Left colon (tissue), 2 donors: ENCODE measurements at places on chromosomes 4 and X. TPM values are rescaled to one million over a fixed set of nuclear protein-coding genes. Genes with fewer than 3 reads are reported as not detected.

FAM9B gene
- total RNA-seq: not detected

PNMA6A gene
- total RNA-seq: not detected

ATP5ME gene
- 383 TPM for total RNA-seq

SOX3 gene
- total RNA-seq: not detected

AASDH gene
- 9.8 TPM for total RNA-seq

PWWP3B gene
- total RNA-seq: 0.18 TPM

CTAG1A gene
- total RNA-seq: not detected

KLHL4 gene
- total RNA-seq: 0.34 TPM

FOXP3 gene
- total RNA-seq: 0.14 TPM

TMEM35A gene
- 0.76 TPM for total RNA-seq

DNA sequence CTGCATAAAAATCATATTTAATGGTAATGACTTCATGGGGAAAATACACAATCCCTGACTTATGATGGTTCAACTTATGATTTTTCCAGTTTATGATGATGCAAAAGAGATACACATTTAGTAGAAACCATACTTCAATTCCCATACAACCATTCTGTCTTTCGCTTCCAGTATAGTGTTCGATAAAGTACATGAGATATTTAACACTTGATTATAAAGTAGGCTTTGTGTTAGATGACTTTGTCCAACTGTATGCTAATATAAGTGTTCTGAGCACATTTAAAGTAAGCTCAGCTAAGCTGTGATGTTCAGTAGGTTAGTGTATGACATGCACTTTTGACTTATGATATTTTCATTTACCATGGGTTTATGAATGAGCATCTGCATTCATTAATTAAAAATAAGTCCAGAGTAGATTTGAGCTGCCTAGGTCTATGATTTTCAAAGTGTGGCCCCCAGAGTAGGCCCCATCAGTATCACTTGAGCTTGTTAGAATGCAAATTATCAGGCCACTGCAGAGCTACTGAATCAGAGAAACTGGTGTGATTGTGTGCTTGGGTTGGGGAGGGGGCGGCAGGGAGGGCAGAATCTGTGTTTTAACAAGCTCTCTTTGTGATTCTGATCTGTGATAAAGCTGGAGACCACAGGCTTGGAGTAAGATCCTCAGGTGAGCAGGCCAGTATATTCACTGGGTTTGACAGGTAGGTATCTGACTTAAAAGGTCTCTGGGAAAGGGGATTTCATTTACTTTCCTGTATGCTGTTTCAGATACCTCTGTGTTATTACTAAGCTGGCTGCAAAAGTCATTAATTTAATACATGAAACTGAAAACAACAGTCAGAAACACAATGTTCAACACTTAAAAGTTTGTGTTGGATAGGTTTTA lies 8.4 kb downstream of the ATP10D start:
- DNase-seq: no peak

DNA sequence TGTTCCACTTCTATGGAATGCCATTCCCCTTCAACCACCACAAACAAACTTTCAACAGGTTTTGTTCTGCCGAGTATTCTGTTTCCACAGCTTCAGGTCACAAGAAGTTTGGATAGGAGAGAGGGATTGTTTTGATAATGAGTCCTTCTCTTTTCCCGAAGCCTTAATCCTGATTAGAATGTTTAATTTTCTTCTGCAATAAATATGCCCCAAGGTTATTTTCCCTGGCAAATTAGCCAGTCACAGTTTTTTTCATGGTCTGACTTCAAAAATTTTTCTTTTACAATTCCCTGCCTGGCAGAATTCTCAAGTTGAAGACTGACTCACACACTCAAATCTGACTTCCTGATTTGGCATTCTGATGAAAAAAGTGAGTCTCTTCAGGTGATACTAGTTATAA lies 33.1 kb upstream of the EDNRA start:
- DNase-seq: no peak

DNA sequence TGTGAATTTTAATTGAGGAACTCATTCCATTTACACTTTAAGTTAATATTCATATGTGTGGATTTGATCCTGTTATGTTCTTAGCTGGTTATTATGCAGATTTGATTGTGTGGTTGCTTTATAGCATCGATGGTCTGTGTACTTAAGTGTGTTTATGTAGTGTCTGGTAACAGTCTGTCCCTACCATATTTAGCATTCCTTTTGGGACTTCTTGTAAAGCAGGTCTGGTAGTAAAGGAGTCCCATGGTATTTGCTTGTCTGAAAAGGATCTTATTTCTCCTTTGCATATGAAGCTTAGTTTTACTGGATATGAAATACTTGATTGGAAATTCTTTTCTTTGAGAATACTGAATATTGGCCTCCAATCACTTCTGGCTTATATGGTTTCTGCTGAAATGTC lies 76.6 kb downstream of the KLF8 start:
- DNase-seq: no peak

DNA sequence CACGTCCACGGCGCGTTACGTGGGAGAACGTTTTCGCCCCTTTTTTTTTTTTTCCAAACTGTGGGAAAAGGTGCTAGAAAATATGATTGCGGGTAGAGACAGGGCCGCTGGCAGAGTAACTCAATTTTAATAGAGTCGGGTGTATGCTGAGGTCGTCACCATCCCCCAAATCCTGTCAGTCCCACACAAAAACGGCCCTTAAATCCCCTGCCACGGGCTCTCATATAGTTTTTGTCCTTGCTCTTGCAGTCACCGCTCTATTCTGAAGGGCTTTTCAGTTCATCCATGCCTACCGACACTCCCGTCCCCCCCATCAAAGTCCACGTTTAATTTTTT lies 796 bp upstream of the MED14 start:
- DNase-seq: no peak

DNA sequence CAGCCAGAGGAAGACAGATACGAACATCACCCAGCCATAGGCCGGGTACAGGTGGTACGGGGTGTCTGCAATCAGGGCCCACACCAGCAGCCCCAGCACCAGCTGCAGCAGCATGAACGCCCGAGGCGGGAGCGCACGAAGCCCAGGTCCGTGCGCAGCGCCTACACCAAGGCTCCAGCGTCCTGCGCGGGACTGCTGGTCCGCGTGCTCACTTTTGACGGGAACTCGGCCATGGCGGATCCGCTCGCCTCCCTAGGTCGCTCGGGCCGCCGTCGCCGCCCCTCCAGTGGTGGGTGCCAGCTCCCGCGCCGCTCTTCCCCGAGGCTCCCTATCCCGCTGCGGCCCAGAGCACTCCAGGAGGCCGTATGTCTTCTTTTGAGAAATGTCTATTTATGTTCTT lies 181.2 kb upstream of the DIPK2B start:
- no peak for DNase-seq

DNA sequence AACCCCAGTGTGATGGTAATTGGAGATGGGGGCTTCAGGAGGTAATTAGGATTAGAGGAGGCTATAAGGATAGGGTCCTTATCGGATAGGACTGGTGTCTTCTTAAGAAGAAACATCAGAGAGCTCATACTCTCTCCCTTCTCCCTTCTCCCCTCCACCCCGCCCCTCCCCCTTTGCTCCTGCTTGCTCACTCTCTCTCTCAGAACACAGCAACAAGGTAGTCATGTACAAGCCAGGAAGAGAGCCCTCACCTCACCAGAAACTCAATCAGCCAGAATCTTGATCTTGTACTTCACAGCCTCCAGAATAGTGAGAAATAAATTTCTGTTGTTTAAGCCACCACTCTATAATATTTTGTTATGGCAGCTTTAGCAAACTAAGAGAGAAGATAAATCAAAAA lies 4.5 kb downstream of the DDX60L start:
- no peak for DNase-seq

- DNase-seq: no peak
These were observed 10.1 kb upstream of the FGG start for GRCh38 chr4:154622598-154622997.

DNA sequence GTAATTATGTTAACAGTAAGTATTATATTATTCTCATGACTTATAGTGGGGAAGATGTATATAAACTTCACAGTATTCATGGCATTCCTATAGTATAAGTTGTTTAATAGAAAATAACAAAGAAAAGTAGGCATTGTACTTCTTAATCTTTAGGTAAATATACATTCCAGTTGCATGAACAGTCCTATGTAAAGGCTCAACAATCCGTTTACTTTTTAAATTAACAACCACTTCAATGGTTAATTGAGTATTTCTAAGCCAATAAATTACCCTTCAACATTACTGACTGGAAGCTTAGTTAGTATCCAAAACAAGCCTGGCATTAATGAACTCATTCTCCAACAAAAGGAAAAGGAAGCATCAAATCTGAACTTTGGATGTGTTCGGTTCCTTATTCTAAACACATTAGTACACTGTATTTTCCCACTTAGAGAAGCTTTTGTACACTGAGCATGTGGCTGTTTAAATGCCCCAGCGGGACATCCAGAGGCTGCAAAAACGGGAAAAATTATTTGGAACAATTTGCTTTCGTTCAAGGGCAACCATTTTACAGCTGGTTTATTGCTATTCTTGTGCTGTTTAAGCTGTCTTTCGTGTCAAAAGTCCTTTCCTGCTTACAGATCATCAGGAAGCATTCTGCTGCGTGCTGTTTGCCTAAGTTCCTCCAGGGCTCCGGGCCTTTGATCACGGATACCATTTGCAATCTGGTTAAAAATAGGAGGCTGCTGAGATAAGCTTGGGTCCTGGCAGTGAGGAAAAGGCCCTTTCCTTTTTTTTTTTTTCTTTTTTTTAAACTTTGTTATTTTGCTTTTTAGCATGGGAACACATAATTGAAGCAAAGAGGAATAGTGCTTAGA lies 460.3 kb downstream of the SPRY1 start:
- peak; percentile 46 for DNase-seq

- no peak for DNase-seq
These were observed 64.1 kb downstream of the FIP1L1 start for GRCh38 chr4:53441564-53441963.

- DNase-seq: no peak
These were observed 7.1 kb downstream of the PF4V1 start for GRCh38 chr4:73860181-73860580.

DNA sequence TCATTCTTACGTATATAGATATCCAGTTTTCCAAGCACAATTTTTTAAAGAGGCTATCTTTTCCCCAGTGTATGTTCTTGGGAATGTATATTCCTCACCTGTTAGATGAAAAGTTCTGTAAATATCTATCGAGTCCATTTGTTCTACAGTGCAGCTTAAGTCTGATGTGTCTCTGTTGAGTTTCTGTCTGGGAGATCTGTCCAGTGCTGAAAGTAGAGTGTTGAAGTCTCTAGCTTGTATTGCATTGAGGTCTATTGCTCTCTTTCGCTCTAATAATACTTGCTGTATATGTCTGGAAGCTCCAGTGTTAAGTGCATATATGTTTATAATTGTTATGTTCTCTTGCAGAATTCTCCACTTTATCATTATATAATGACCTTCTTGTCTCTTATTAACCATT lies 373.1 kb downstream of the PPARGC1A start:
- DNase-seq: no peak

DNA sequence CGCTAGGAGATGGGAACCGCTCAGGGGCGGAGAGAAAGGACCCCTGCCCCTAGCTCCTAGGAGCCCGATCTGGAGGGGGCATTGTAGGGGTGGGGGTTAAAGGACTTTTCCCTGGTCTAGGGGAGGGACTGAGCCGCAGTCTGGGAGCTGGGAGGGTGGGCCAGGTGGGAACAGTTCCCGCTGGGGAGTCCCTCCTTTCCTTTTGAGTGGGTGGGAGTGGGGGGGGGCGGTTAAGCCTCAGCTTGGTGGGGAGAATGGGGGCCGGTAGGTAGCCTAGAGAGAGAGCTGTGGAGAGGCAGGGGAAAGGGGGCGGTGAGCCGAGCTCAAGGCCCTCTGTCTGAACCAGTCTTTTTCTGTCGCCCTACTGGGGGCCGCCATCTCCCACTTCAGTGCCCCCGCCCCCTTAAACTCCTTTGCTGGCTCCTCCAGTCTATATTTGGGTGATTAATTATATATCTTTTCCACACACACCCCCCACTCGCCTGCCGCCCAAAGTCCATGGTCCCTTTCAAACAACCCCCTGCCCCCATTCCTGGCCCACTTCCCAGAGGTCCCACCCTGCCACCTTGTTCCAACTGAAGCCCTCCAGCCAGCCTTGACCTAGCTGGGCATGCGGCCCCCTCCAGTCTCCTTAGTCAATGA lies 822 bp downstream of the ZNF275 start:
- no peak for DNase-seq

DNA sequence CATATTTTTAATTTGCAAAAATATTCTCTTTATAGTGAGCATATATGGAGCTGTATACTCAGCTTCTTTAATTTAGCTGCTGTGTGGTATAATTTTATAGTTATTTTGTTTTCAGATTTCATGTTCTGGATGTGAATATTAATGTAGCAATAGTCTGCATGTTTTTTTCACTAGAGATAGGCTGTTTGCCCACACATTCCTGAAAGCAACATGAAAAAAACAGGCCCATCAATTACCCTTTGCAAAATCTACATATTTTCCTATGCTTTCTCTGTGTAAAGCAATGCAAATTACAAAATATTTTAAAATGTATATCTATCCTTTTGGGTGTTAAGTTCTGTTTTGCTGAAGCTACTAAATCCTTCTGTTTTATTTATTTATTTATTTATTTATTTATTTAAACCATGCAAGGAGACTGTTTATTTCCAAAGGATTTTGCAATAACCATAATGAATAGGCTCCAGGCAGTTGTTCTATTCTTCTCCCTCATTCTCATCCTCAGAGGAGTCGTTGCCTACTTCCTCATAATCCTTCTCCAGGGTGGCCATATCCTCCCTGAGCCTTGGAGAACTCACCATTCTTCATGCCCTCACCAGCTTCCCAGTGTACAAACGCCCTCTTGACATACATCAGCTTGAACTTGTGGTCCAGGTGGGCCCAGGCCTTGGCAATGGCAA lies 277.1 kb downstream of the ANKRD50 start:
- no peak for DNase-seq

- no peak for DNase-seq
These were observed 219.1 kb upstream of the AMOT start for GRCh38 chrX:113059714-113060113.

DNA sequence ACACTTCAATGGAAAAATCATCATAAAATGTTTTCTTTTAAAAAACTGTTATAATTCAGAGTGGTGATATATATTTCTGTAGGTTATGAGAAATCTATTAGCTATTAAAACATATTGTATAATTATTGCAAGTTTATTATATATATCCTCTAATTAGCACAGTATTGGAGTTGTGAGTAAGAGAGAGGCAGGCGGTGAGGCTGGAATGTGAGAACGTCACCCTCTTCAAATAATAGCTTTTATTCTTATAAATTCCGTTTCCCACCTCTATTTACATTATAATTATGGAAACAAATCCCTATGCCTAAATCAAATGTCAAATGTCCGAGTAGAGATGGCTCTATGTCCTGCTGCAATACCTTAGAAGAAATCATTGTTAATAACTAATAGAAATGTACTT lies 292.9 kb downstream of the ADGRL3 start:
- no peak for DNase-seq

GRCh38 chr4:168843635-168844034 lies 166.4 kb downstream of the CBR4 start:
- no peak for DNase-seq

GRCh38 chrX:32987142-32987541 lies 224.2 kb downstream of the DMD start:
- DNase-seq: no peak

GRCh38 chrX:56817179-56817578 lies 88.1 kb downstream of the NBDY start:
- no peak for DNase-seq
